ENCODE measurements at places on chromosomes 11 and 22.

- DNase-seq = peak; percentile 47
Observed at GRCh38 chr11:61477727-61478148, 30.8 kb upstream of the LRRC10B start.

GRCh38 chr11:16169541-16169940, 186.8 kb downstream of the SOX6 start:
- DNase-seq = peak; percentile 32

DNA sequence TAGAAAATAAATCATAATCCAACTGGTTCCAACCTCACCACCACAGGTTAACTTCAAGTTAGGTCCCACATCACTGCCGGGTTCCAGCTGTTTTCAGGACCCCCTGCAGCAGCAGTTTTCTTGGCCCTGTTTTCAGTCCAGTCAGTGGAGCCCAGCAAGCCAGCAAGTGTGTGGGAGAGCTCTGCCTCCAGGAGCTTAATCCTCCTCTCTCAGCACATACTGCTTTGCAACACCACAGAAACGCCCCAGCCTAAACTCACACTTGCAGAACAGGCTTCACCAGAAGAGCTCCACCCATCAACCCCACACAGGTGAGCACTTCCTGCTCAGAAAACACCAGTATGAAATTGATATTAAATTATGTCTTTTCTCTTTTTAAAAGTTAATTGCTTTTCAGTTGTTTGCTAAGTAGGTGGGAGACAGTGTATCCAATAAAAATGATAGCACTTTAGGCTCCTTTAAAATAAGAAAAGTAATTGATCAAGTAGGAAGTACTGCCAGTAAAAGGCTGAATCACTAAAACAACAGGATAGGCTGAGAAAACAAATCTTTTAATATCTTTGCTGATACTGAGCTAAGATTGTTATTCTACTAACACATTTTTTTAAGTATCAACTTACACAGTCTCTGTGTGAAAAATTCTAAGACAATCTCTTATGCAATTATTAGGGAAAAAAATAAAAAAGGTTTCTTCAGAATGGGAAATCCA, 81.5 kb upstream of the TP53AIP1 start:
- no peak for DNase-seq

- DNase-seq = no peak
Observed at GRCh38 chr11:19907008-19907579, 194.5 kb downstream of the NAV2 start.

DNA sequence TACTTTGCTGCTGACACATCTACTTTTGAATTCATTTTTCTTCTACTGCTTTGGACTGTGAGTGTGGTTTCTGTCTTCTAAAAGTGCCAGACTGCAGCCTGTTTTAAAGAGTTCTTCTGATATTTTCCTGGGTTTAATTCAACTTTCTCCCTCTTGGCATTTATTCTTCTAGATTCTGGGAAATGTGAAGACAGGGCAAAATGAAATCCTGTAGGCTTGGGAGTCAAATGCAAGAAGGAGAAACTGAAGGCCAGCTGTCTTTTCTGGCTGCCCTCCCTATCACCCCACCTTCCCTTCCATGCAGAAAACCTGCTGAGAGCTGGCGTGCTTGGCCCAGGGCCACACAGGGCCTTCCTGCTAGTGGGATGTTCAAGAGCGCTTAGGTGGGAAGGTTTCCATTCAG, 7.6 kb downstream of the ZNF70 start:
- DNase-seq = peak; percentile 78

DNA sequence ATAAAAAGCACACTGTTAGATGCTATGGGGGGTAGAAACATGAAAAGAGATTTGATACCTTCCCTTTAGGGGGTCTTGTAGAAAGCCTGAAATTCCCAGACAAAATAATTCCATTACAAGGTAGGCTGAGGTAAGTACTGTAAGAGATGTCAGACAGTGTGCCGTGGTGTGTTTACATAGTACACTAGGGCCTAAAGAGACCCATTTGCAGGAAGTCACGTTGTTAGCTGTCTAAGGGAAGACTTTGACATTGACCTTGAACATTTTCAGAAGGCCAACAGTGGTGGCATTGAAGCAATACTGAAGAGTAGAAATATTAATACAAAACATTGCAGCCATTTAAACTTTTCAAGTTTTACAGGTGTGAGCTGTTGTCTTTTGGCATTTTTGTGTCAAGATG, 30.8 kb downstream of the EXT2 start:
- no peak for DNase-seq

DNA sequence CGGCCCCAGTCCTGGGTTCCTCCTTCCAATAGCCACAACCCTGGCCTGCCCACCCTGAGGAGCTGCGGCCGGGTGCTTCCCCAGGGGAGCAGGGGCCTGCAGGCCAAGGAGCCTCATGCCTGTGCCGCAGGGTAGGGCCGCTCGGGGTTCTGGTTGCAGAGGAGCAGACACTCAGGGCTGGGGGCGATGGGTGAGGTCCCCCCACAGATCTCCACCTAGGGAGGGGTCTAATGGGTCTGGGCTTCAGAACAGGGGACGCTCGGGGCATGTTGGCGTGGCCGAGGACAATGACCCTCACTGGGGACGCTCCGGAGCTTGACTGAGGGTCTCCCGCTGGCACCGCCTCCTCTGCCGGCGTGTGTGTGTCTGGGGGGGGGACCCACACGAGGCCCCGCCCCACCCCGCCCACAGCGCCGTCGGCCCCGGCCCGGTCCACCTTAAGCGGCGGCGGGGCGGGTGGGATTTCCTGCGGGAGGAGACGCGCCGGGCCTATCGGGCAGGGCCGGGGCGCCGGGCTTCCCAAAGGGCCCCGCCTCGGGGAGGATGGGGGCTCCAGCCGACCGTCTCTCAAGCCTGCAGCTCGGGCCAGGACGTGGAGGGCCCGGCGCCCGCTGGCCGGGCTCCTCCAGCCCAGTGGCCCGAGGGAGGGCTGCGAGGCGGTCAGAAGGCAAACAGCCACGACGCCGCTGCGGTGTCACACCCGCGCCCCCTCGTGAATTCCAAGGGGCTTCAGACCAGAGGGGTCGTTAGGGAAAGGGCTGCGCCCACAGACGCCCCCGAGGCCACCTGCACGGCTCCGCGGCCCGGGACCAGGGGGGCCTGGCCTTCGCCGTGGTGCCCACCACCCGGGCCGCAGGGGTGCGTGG, 640 bp upstream of the ZDHHC8 start:
- peak; percentile 87 for DNase-seq

- DNase-seq = peak; percentile 47
Observed at GRCh38 chr11:103863497-103863896, 172.9 kb upstream of the DDI1 start.

DNA sequence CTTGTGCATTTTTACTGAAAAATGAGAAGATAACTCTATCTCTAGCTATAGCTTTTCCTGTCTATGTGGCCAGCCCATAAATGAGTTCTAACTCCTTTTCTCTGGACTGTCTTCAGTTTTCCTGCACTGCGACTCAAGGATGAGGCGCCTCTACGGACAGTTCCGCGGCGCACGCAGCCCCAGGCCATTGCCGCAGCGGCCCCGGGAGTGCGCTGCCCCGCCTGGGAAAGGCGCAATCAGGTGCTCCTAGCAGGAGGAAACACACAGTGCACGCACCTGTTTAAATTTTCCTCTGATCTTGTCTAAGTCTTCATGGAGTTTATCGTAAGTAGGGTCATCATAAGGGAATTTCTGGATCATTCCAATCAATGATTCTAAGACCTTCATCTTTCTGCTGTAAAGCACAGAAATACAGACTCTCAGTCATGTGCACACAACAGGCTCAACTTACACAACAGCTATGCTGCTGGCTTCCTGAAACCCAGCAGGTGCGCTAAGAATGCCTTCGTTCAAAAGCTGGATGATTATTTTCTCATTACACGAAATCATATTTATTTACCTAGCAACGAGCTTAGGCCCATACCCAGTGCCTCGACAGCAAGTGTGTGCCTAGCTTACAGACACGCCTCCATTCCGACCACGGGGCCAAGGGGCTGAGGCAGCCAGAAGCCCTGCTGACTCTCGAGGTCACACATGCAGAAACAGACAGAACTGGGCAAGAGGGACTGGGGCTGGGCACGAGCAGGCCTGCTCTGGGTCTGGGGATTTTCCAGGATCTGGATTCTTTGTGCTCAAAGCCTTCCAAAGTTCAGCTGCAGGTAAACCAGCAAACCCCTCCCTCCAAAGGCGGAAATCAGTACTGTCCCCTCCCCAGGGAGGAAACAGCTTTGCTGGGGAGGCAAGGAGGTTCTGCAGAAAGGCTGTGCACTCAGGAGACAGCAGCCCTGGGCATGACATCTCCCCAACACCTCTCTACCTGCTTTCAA, 7.2 kb downstream of the LTO1 start:
- DNase-seq = no peak

GRCh38 chr22:19722982-19723231, 432 bp upstream of the GP1BB start:
- no peak for DNase-seq

- DNase-seq = no peak
Observed at GRCh38 chr11:10606536-10607208, 38.2 kb upstream of the LYVE1 start.

DNA sequence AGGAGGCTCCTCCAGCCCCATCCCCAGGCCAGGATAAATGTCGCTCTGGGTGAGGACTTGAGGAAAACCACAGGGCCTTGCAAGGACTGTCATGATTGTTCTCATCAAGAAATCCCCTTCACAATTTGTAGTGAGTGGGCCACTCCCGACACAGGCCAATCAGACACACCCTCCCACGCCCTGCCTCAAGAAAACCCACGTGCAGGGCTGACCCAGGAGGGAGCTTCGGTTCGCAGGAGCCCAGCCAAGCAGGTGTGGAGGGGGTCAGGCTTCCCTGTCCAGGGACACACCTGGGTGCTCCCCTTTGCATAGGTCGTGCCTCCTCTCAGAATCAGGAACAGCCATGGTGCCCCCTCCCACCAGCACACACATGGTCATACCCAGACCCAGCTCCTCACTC, 43.2 kb downstream of the SHANK2 start:
- DNase-seq = no peak

DNA sequence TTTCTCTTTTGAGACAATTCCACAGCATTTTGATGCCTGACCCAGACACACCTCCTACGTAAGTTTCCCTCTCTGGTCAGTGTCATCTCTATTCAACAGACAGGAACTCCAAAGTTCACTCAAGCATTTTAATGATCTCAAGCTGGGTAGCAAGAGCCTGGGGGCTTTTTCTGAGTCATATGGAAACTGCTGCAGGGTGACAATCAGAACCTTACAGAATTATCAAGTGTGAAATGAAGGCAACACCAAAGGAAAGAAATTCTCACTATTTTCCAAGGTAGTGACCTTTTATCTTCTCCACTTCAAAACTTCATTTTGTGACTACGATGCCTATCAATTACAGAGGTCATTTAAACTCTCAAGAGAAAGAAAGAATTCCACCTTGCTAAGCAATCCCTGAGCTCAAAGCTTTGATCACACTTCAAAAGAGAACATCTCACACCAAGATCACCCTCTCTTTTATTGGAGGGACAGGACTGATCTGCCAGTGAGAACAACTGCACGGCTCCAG, 229.0 kb upstream of the ZC3H12C start:
- DNase-seq = no peak

- DNase-seq = no peak
Observed at GRCh38 chr11:121904148-121904547, 211.9 kb downstream of the BLID start.

GRCh38 chr11:8328231-8328794, 64.6 kb upstream of the LMO1 start:
- no peak for DNase-seq

DNA sequence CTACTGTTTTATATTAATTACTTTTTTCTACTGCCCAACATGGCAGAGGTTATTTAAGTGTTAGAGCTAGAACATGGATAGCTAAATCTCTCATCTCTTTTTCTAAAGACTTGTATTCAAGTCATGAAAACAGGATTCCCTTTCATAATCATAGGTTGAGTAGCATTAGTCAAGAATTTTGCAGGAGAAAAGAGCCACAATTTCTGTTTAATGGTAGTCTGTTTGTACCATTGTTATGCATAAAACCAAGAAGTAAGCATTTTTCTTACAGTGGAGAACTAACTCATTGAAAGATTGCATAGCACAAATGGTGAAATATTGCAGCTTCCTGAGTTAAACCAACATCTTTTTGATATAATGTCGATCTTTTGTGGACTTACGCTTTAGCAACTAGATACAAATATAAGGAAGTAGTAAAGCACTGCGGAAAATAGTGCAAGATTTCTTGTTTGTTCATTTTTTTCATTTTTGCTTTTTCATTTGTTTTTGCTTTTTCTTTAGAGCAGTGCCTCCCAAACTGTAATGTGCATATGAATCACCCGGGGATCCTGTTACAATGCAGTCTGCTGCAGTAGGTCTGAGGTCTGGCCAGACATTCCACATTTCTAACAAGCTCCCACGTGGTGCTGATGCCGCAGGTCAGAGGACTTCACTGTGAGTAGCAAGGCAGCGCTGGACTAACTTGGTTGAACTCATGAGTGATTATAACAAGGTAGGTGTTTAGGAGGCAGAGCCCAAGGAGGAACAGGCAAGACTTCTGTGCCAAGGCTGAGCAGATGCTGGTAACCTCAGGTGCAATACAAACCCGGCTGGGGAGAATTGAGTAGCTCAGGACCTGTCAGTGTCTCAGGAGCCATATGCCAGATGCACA, 4.6 kb downstream of the ETS1 start:
- peak; percentile 66 for DNase-seq

DNA sequence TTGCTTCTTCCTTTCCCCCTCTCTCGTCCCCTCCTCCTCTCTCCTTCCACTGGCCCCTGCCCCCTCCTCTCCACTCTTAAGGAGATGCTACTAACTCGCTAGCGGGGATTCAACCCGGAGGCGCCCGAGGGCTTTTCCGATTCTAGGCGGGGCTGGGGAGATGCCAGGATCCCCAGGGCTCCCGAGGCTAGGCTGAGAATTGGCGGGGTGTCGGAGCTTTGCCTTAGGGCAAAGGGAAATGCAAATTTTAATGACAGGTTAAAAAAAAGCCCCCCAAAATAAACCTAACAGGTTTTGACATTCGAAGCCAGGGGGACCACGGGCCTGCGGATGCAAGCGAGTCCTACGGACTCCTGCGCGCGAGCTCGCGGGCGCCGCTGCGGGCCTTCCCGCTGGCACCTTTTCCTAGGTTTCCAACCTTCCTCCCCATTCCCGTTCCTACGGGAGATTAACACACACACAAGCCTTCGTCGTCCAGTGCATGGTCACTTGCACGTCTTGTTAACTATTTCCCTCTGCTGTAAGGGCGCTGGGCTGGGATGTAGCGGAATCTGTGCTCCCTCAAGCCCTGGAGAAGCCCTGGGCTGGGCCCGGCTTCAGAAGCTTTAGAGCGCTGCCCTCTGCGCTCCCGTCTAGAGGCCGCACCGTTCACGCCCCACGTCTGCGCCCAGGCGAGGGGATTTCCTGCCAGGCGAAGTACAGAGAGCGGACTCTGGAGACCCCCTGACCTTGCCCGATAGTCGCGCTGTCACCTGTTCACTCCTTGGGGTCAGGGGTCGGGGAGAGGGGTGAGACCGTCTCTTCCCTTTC, 729 bp upstream of the ALX4 start:
- DNase-seq = peak; percentile 70

GRCh38 chr11:65209711-65210360, 28.1 kb downstream of the CAPN1 start:
- no peak for DNase-seq

DNA sequence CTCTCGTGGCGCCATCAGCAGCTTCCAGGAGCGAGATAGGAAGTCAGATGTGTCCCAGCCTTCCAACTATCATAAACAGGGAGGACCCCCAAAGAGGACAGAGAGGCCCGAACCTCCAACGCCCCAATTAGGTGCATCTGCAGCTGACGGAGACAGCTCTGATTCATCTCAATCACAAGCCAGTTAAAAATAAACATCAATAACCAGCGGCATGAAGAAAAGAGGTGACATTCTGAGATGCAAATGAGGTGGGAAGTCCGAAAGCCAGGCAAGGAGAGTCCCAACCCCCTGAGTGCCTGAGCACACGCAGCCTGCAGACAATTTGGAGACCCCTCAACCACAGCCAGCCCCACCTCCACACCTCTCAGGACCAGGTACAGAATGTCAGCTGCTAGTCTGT, 28.1 kb upstream of the IGSF9B start:
- DNase-seq = no peak

- DNase-seq = peak; percentile 92
Observed at GRCh38 chr11:125287491-125288210, 123.1 kb downstream of the PKNOX2 start.
